ENCODE measurements at places on chromosomes 6 and 20.

DNA sequence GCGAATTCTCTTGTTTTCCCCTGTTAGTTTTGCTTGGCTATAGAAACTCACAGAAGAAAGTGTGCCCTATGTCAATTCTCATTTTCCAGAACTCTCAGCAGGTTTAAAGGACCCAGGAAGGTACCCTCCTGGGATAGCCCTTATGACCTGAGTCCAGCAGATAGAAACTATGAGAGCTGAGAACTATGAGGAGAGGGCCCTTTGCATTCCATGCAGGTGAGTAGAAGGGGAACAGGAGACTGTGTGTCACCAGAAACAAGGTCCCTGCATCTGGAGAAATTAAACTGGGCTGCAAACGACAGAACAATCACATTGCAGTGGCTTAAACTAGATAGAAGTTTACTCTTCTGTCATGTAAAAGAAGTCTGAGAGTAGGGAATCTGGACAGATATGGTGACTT is 35.7 kb upstream of the SCUBE3 start:
- no peak for DNase-seq

GRCh38 chr6:30097902-30098768 is 14.8 kb downstream of the TRIM31 start:
- no peak for DNase-seq

DNA sequence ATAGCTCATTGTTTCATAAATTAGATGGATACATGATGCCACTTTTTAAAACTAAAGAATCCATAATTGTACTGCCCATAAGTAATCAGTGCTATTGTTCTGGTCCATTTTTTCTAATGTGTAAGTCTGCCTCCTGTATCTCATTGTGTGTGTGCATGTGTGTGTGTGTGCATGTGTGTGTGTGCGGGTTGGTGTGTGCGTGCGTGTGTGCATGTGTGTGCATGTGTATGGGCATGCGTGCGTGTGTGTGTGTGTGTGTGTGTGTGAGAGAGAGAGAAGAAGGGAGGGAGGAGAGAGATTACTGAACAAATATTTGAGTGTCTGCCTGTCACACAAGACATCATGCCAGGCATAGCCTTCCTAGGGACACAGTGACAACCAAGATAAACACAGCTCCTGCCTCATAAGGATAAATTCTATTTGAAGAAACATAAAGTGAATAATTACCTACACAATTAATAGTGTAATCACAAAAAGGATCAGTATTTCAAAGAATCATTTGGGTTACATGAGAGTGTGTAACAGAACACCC is 33.2 kb upstream of the RPS6KA2 start:
- DNase-seq, result no peak

DNA sequence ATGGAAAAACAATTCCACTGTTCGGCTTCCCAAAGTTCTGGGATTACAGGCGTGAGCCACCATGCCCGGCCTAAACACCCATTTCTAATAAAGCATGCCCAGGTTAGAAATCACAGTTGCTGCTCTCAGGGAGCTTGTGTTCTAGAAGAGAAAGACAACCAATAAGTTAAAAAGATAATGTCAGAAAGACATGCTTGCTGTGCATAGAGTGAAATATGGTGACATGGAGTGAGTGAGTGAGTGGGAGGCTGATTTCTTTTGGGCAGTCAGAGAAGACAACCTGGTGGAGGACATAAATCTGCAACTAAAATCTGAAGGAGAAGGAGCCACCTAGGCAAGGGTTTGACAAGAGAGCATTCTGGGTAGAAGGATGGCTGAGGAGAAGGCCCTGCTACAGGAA is 222.6 kb downstream of the ARID1B start:
- DNase-seq, result no peak

GRCh38 chr20:38857703-38858102 is 52.2 kb downstream of the PPP1R16B start:
- no peak for DNase-seq

DNA sequence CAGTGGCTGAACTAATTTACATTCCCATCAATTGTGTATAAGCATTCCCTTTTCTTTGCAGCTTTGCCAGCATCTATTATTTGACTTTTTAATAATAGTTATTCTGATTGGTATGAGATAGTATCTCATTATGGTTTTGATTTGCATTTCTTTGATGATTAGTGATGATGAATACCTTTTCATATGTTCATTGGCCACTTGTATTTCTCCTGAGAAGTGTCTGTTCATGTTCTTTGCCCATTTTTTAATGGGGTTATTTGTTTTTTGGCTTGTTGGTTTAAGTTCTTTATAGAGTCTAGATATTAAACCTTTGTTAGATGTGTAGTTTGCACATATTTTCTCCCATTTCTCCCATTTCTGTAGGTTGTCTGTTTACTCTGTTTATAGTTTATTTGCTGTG is 16.6 kb downstream of the CENPW start:
- no peak for DNase-seq

DNA sequence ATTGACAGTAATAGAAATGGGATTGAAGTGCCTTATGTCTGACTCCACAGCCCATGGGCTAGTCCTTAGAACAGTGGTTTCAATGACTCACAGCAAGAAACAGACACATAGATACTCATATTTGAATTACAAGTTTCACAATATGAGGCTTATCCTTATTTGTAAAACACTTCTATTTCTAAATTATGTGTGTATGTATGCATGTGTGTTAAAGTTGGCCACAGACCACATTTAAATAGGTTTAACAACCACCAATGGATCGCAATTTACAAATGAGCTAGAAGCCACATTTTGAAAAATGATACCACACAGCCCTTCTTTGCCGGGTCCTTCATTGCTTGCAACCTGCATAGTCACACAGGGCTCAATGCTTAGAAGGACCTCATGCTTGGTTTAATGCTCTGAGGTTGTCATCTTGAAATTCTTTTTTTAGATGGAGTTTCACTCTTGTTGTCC is 157.8 kb upstream of the PREP start:
- DNase-seq, result no peak

DNA sequence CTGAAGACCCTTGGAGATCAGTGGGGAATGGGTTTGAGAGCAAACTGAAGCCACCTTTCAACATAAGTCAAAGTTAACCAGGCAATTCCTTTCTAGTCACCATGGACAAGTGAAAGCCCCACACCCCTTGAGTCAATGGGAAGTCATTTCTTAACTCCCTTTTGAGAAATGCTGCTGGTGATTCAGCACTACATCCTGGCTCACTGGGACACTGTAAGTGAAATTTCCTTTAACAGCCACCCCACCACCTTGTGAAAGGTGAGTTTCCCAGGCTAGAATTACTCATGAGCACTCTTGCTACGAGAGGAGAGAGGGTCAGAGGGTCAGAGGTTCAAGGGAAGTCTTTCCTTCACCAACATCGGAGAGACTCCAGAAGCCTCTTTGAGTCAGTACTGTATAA is 93.3 kb upstream of the MARCKS start:
- DNase-seq, result no peak

DNA sequence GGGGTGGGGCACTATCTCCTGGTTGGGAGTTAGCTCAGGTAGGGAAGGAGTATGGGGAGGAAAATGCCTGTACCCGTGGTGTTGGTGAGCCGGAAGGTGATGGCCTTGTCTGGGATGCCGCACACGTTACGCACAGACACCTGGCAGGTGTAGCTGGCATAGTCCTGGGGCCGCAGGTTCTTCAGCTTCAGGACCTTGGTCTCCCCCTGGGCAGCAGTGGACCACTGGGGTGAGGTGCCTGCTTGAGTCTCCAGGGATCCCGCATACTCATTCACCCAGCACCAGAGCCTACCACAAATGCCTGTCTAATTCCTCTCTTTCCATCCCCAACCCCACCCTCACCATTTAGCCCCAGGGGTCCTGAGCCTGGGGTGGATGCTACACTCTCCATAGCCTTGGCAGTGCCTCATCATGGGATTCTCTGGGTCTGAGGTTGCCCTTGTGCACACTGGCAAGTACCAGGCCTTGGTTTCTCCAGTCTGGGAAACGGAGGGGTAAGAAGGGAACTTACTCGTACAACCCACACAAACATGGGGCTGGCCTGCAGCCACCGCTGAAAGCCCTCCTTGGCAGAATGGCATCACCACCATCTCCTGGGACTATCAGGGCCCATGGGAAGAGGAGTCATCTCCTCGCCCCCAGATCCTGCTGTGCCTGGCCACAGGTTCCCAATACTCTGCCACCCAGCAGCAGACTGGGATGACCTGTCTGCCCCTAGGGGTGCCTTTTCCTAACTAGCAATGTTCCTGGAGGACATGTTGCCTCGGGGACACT is 42.8 kb downstream of the MDGA1 start:
- no peak for DNase-seq

GRCh38 chr6:118589649-118590365 is 41.7 kb downstream of the PLN start:
- no peak for DNase-seq

- DNase-seq, result no peak
Observed at GRCh38 chr6:69026715-69027114, 391.6 kb downstream of the ADGRB3 start.

Data from right hindlimb (tissue), 1 donor.